Non-pigmented ciliary epithelial cell (primary cell): ENCODE measurements at places on chromosomes 6 and 20.

DNA sequence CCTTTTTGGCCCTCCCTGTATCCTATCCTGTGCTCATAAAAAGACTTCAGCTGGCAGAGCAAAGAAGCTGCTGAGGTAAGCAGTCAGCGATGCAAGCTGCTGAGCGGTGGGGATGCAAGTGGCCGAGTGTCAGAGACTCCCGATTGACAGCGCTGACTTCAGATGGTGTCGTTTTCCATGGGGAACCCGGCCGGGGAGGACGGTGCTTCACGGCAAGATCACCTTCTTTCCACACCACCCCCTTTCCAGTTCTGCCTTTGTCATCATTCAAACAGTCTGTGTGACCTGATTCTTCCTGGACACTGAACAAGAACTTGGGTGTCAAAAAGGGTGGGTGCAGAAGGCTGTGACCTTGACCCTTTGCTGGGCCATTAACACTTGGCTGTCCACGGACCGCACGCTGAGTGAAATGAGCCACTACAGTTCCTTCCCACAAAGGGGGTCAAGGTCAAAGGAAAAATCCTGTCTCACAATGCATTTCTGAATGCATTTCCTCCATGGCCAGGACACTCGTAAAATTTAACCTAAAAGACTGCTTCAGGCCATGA lies 52.9 kb upstream of the UNC93A start:
- DNase-seq: no peak

- DNase-seq: no peak
Measured at GRCh38 chr6:151131324-151132007, 108.3 kb upstream of the AKAP12 start.

DNA sequence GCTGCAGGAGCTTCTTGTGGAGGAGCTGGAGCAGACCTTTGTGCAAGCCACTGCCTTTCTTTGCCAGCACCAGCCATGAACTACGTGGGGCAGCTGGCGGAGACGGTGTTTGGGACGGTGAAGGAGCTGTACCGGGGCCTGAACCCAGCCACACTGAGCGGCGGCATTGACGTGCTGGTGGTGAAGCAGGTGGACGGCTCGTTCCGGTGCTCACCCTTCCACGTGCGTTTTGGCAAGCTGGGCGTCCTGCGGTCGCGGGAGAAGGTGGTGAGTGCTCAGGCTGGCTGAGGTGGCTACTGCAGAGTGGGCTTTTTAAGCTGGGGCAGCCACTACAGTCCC lies 5.1 kb downstream of the LPIN3 start:
- no peak for DNase-seq

GRCh38 chr6:170238741-170239565 lies 51.9 kb downstream of the DLL1 start:
- no peak for DNase-seq

DNA sequence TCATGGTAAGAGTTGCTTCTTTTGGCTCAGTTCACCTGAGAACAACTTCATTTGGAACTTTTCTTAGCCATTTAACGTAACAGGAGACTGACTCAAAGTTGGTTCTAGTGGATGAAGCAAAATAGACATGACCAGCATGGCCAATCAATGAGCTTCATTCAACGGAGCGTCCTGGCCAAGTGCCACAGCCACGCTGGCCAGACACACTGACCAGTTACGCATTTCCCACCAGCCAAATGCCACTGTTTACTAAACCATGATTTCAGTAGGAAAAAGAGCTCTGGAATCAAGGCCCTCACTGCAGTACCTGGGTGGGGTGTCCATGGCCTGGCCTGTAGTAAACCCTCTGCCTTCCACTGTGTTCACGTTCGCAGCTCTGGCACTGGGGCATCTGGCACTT lies 80.4 kb downstream of the POPDC3 start:
- no peak for DNase-seq

GRCh38 chr20:62357187-62357667 lies 9.9 kb downstream of the LAMA5 start:
- no peak for DNase-seq

DNA sequence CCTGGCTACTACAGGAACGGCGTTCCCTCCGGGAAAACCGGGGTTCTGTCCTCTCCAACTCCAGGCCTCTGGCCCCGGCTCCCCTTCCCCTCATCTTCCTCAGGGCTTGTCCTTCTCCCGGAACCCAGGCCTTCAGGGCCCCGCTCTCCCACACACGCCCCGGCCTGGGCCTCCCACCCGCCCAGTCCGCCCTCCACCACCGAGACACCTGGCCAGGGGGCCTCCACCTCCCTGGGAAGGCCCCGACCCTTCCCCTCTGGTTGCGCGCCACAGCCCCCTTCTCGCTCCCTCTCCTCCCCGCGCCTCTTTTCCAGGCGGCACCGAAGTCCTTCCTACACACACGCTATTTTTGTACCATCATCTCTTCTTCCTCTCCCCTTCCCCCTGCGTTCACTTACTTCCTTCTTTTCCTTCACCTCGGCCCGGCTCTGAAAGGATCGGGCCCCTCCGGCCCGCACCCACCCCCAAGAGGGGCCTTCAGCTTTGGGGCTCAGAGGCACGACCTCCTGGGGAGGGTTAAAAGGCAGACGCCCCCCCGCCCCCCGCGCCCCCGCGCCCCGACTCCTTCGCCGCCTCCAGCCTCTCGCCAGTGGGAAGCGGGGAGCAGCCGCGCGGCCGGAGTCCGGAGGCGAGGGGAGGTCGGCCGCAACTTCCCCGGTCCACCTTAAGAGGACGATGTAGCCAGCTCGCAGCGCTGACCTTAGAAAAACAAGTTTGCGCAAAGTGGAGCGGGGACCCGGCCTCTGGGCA lies 1.3 kb upstream of the SIRPA start:
- DNase-seq: no peak

- no peak for DNase-seq
Measured at GRCh38 chr6:42740725-42741124, 5.2 kb downstream of the TBCC start.

GRCh38 chr6:116170358-116171057 lies 44.6 kb upstream of the COL10A1 start:
- no peak for DNase-seq

DNA sequence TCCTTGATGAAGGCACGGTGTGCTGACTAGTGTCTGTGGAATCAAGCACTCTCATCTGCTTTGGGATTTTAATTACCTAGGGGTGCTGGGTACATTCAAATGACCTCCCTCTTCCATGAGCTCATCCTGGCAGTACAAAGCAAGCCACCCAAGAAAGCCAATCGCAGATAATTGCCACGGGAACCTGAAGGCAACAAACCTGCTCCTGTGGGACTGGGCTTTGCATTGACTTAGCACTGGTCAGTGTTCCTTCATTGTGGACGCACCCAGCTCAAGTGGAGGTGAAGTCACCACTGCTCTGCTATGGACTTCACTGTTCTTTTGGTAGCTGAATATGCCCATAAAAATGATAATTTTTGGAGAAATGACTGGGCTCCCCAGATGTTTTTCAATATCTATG lies 261.6 kb upstream of the FERMT1 start:
- DNase-seq: no peak

GRCh38 chr6:167219967-167220512 lies 62.3 kb upstream of the GPR31 start:
- no peak for DNase-seq

DNA sequence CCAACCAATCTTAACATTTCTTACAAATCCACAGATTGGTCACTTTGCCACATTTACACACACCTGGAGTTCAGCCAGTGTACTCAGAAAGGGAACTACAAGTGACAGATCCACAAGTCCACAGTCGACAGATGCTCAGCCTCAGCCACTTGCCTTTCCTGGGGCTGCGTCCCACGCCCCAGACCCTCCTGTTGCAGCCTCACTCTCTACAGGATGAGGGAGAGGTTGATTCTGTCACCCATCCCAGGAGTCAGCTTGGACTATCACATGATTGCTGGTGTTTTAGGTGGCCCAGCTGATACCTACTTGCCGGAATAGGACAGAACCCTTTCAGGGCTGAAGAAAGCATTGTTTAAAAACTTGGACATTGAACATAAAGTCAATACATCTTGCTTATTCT lies 108.8 kb downstream of the FAM120B start:
- DNase-seq: no peak

GRCh38 chr6:111865049-111865585 lies 8.1 kb downstream of the FYN start:
- no peak for DNase-seq

GRCh38 chr6:21965953-21966539 lies 330.8 kb downstream of the PRL start:
- no peak for DNase-seq

DNA sequence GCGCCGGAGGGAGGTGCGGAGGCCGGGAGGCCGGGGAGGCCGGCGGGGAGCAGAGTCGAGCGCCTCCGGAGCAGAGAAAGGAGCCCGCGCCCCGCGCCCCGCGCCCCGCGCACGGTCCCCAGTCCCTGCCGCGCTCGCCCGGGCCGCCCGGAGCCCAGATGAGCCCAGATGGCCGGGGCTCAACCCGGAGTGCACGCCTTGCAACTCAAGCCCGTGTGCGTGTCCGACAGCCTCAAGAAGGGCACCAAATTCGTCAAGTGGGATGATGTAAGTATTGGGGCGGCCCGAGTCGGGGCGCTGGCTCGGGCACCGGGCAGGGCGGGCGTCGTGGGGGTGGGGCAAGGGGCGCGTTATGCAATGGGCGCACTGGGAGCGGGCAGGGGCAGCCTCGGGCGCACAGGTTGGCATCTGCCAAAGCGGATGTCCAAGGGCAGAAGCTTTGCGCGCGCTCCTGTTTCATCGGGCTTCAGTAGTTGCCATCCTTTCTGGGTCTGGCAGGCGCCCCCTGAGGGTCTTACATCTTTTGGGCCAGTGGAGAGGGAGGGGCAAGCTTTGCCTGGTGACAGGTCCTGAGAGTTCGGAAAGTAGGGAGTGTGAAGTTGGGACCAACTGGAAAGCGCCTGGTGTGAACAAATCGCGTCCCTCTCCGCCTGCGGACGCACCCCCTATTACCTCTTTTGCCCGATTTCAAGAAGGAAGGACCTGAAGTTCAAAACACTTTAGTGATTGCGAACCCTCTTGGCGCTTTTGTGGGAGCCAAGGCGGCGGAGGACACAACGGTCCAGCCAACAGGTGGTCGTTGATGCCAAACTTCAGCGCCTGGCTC lies 631 bp downstream of the PLCB1 start:
- no peak for DNase-seq

GRCh38 chr6:80376411-80376810 lies 269.9 kb downstream of the BCKDHB start:
- DNase-seq: peak; percentile 67

GRCh38 chr6:159267165-159267564 lies 98.0 kb downstream of the FNDC1 start:
- no peak for DNase-seq

DNA sequence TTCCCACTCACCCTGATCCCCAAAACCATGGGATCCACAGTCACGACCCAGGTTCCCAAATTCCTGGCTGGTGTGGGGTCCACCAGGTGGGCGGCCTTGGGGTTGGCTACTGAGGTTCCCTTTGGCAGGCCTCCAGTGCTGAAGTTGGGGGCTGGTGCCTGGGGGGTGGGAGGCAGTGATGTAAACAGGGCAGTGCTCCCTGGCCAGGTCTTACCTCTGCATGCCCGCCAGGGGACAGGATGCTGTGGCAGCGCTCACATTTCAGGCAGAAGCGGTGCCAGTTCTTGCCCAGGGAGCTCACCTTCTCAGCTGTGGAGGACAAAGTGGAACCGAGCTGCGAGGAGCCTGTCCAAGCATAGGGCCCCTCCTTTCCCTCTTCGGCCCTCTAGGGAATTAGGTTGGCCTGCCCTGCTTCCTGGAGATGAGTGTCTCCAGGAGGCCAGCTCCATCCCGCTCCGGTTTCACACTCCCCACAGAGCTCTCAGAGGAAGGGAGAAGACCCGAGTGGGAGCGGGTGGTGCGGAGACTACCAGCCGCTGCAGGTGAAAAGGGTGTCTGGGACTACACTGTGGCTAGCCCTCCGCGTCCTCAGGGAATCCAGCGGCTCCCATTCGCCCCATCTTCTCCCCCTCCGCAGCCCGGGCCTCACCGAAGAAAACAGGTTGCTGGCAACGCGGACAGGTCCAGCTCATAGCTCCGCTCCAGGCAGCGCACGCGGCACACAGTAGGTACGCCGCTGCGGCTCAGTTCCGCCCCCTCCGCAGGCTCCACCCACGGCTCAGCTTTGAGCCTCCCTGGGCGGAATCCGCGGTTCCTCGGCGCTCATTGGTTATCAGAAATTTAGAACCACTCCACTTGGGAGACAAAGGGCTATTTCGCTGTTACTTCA lies at the start of gene CRIP3:
Gene CRIP3 (minus strand): TSS at position 726 of the 889 bp plus-strand sequence. CDS start 34 bp downstream, at position 692.
- DNase-seq: no peak

DNA sequence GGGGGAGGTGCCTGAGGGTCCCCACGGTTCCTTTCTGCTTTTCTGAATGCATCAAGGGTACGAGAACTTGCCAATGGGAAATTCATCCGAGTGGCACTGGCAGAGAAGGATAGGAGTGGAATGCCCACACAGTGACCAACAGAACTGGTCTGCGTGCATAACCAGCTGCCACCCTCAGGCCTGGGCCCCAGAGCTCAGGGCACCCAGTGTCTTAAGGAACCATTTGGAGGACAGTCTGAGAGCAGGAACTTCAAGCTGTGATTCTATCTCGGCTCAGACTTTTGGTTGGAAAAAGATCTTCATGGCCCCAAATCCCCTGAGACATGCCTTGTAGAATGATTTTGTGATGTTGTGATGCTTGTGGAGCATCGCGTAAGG lies 226.4 kb downstream of the SMOC2 start:
- no peak for DNase-seq

GRCh38 chr6:111050261-111051023 lies 36.9 kb upstream of the SLC16A10 start:
- no peak for DNase-seq

- no peak for DNase-seq
Measured at GRCh38 chr6:140541288-140541687, 1166.8 kb upstream of the CITED2 start.

- DNase-seq: no peak
Measured at GRCh38 chr20:50720026-50720425, 11.4 kb upstream of the PARD6B start.

- DNase-seq: peak; percentile 94
Measured at GRCh38 chr6:7528565-7528964, 12.9 kb upstream of the DSP start.

DNA sequence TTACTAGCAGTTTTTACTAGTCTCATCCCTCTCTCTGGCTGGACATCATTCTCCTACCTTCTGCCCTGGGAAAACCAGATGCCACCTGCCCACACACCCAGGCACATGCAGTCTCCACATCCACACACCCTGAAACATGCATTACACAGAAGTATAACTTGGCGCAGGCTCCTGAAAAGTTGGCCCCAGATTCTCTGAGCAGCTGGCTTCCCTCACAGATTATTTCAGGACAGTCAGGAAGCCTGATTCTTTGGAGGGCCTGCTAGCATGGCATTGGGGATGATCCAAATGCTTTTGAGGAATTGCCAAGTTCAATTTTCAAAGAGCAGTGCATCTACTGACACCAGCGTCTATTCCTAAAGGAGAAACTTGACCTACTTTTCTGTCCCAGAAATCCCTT lies 27.8 kb upstream of the KIF16B start:
- DNase-seq: no peak
